Subcutaneous adipose tissue (tissue), 4 donors: ENCODE measurements at places on chromosomes 7 and 10. TPM values are rescaled to one million over a fixed set of nuclear protein-coding genes. Genes with fewer than 3 reads are reported as not detected.

The MSRB2 gene
- total RNA-seq, result 16.0 TPM

The ZNF862 gene
- total RNA-seq, result 12.9 TPM

The AGAP9 gene
- total RNA-seq, result 6.8 TPM

The EPO gene
- total RNA-seq, result not detected

The PRKAR2B gene
- total RNA-seq, result 224 TPM

The CYP2W1 gene
- total RNA-seq, result not detected

The LIPF gene
- total RNA-seq, result not detected

The MSS51 gene
- 3.9 TPM for total RNA-seq

The MRLN gene
- not detected for total RNA-seq

The DDX50 gene
- total RNA-seq, result 43.3 TPM

The UBN2 gene
- total RNA-seq, result 11.6 TPM

The SNX10 gene
- 73.0 TPM for total RNA-seq

The FEZF1 gene
- total RNA-seq, result not detected

The TSPAN15 gene
- 87.4 TPM for total RNA-seq

The HMX2 gene
- total RNA-seq, result not detected

The SHTN1 gene
- 19.6 TPM for total RNA-seq

The FBH1 gene
- total RNA-seq, result 68.2 TPM

The PLCE1 gene
- total RNA-seq, result 4.1 TPM

The PTPRZ1 gene
- not detected for total RNA-seq

The GNGT1 gene
- not detected for total RNA-seq
